Activated CD4-positive, alpha-beta T cell treated with anti-CD3 and anti-CD28 coated beads for 48 hours (primary cell): ENCODE measurements at places on chromosomes 11 and 22.

DNA sequence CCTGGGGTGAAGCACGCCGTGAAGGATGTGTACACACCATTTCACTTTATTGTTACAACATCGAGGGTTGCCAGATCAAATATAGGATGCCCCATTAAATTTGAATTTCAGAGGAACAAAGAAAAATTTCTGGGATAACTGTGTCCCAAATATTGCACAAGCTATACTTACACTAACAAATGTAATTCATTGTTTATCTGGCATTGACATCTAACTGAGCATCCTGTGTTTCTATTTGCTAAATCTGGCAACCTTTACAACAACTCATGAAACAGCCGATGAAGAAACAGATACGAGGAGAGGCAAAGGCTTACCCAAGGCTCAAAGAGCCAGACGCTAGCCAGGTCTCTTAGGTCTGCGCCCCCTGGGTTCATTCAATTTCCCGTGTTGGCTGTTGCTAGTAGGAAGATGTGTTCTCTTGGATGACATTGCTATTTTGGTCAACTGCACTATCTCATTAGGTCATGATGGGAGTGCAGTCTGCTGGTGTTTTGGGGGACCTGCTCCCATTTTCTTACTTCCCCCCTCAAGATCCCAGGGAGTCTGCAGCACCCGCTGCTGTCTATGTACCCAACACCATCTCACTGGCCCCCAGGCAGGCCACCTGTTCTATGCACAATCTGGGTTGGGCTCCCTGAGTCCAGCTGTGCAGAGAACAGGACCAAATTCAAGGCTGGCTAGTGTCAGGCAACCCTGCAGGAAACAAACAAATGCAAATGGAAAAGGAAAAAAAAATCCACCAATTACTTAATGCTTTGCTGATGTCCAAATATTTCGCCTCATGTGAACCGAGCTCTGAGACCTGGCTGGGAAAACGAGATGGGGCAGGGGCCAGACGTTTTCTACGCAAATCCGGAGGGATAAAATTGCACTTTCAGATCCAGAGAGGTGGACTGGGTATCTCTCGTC, 560.9 kb downstream of the MIAT start:
- DNase-seq: no peak

- DNase-seq: no peak
These were observed 21.9 kb downstream of the SERPINH1 start for GRCh38 chr11:75583718-75584658.

DNA sequence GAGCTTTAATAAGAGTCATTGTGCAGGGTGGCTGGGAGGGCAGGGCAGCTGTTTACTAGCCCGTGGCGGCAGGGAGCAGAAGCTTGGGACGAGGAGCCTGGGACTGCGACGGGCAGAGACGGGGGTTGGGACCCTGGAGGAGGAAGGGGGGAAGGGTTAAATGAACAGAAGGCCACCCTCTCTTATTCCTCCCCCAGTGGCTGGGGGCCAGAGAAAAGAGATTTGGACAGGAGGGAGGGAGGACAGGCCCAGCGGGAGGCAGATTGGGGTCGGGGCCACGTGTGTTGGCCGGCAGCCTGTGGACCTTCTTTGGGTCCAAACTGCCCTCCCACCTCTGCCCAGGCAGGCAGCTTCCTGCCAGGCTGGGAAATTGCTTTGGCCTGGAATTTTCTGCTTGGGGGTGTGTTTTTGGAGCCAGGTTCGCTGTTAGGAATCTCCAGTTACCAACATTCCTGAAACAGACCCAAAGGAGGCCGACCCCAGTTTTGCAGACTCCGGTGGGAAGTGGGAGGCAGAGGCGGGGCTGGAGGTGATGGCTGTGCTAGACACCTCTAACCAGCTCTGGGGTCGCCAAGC, 50.2 kb downstream of the APOL3 start:
- no peak for DNase-seq

GRCh38 chr11:127816962-127817361, 770.4 kb downstream of the ETS1 start:
- DNase-seq: no peak
